ENCODE measurements at places on chromosomes 4 and X.

GRCh38 chr4:107824350-107825071 lies at the start of gene SGMS2:
TSS of gene SGMS2 (plus strand) at chr4:107824932. CDS start at chr4:107895554, 70,622 bp downstream.
- peak; percentile 44 for DNase-seq

DNA sequence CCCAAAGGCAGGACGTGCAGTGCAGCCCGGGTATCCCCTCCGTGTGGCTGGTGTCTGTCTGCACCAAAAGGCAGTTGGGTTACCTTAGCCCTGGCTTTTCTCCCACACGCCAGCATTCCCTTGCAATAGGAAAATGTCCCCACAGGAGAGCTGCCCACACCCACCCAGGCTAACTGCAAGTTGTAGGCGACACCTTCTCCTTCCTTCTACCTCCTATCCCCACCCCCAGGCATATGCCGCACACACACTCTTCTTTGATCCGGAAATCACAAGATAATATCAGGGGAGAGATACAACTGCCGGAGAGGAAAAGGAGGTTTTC lies 444 bp upstream of the APBB2 start:
- DNase-seq, result no peak

- DNase-seq, result peak; percentile 3
These were observed 689 bp downstream of the METAP1 start for GRCh38 chr4:98996056-98996764.

GRCh38 chr4:169756971-169757574 lies 671 bp downstream of the HPF1 start:
- no peak for DNase-seq

DNA sequence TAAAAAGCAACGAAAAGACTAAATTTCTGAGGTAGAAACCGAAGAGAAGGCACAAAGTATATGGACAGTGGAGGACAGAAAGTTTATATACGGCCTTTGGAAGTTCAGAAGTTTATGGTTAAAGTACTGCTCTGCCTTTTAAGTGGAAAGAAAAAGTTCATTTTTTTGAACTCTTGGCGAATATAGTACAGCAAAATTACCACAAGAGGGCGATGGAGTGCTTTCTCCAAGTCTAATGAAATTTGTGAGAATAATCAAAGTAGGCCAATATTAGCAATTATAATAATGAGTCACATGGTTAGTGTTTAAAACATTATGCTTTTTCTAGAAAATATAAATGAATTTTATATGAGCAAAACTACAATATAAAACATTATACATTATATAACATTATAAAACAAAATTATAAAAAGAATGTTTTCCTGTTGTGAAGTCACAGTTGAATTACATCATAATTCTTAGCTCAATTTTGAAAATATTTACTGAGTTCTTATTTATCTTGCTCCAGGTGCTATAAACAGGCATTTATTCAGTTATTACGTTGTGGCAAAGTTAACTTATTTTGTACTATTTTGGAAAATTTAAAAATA lies 136.2 kb upstream of the BMPR1B start:
- DNase-seq, result peak; percentile 26
